ENCODE measurements at places on chromosomes 7 and 10. TPM values are rescaled to one million over a fixed set of nuclear protein-coding genes. Genes with fewer than 3 reads are reported as not detected.

DNA sequence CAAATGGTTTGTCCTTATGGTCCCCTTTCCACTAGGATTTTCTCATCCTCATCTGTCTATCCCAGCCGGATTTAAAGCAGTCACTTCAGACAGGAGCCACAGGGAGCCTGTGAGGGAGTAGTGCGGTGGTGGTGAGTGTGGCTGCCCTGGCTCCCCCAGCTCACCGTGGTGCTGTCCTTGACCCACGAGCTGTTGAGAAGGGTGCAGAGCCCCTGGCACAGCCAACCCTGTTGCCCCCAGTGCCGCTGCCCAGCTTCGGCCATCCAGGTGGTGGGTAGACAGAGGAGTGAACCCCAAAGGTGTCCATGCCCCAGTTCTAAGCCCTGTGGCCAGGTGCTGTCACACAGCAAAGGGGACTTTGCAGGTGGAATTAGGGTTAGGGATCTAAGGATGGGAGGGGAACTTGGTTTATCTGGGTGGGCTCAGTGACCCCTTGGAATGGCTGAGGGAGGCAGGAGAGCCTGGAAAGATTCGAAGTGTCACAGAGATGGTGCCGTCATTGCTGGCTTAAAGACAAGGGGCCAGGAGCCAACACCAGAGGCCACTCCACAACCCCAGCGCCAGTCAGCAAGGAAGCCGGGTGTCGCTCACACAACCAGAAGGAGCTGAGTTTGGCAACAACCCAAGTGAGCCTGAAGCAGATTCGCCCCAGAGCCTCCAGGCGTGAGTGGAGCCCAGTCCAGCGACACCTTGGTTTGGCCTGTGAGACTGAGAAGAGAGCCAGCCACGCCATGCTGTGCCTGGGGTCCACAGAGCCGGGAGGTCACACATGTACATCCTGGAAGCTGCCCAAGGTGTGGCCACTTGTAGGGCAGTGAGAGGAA, 142.4 kb downstream of the ADCY1 start:
- no peak for DNase-seq

- DNase-seq = no peak
Measured at GRCh38 chr10:102492983-102493382, 9.5 kb downstream of the ACTR1A start.

GRCh38 chr10:48655411-48656240, 29.0 kb upstream of the WDFY4 start:
- DNase-seq = no peak

Gene RBP3
- total RNA-seq = not detected

- no peak for DNase-seq
Measured at GRCh38 chr7:1008733-1009363, 25.9 kb downstream of the CYP2W1 start.

Gene SCART1
- 0.45 TPM for total RNA-seq

- no peak for DNase-seq
Measured at GRCh38 chr7:47293884-47294555, 287.9 kb downstream of the TNS3 start.

DNA sequence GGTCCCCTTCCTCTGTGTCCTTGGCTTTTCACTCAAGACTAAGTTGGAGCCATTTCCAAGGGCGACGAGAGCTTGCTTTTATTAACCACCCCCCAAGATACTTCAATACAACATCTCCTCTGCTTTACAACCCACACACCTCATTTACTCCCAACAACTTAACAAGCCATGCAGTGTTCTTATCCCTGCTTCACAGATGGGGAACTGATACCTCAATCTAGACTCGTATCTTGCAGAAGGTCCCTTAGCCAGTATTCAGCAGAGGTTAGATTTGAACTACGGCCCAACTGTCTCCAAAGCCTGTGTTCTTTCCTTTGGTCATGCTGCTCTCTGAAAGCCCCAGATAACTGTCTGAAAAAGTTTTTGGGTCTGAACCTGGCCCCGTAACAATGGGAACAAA, 444.8 kb downstream of the GRID1 start:
- no peak for DNase-seq

Gene COMMD3
- total RNA-seq = 53.5 TPM

Gene BAMBI
- total RNA-seq = 0.68 TPM

Data from activated naive CD8-positive, alpha-beta T cell treated with anti-CD3 and anti-CD28 coated beads for 36 hours (primary cell).